Neural crest cell (in vitro differentiated cells): ENCODE measurements at places on chromosomes 12 and 14. TPM values are rescaled to one million over a fixed set of nuclear protein-coding genes. Genes with fewer than 3 reads are reported as not detected.

The ZDHHC22 gene
- 5.6 and 5.9 TPM in 2 replicates for total RNA-seq

The BLTP3B gene
- 17.8 and 19.0 TPM in 2 replicates for total RNA-seq

- no peak for DNase-seq
Observed at GRCh38 chr14:104142946-104143470, 4.6 kb downstream of the KIF26A start.

DNA sequence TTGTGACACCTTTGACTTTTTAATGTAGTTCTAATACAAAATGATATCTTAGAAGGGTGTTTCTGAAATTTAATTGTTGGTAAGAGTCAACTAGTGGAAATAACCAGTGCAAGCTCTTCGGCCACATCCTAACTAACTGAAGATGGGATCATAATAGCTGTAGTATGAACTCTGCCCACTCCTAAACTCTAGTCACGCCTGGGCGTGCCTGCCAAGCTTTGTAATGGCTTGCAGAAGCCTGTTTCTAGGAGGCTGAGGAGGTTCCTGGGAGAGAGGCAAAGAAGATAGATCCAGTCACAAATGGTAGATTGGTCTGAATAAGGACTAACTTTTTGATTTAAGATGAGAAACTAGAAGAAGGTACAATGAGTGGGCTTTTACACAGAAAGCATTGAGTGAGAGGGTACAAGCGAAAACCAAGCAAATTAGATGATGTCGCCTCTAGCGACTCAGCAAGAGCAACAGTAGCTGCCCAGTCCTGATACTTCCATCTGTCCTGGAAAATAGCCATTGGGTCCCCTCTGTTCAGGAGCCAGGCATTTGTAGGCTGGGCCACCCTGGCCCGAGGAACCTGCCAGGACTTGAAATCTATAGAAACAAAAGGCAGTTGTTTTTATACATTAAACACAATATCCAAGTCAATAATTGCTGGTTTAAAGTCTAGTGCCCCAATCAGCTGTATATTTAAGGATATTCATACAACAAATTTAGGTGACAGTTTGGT lies 148.8 kb downstream of the SLC38A4 start:
- DNase-seq = no peak

- no peak for DNase-seq
Observed at GRCh38 chr12:67390273-67390672, 121.1 kb downstream of the CAND1 start.
